ENCODE measurements at places on chromosomes 3 and 15.

DNA sequence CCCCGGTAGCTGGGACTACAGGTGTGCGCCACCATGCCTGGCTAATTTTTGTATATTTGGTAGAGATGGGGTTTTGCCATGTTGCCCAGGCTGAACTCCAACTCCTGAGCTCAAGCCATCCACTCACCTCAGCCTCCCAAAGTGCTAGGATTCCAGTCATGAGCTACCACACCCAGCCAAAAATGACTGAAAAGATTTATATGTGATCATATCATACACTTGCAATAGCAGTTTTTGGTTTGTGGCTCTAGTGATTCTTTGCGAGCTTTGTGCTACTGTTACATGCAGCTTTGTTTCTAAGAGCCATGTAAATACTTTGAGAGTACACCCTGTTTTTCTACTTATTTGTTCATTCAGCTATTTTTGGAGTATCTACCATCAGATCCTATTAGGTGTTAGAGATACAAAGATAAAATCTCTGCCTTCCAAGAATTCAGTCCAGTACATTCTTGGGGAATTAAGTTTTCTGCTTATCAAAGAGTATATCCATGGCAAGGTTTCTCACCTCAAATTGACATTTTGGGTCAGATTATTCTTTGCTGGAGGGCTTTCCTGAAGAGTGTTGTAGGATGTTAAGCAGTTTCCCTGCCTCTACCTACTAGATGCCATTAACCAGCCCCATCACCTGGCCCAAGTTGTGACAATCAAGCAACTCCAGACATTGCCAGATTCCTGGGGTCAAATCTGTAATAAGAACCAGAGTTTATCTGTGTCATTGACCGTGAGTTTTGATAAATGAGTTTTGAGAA is 15.0 kb downstream of the SNAP23 start:
- DNase-seq: no peak

DNA sequence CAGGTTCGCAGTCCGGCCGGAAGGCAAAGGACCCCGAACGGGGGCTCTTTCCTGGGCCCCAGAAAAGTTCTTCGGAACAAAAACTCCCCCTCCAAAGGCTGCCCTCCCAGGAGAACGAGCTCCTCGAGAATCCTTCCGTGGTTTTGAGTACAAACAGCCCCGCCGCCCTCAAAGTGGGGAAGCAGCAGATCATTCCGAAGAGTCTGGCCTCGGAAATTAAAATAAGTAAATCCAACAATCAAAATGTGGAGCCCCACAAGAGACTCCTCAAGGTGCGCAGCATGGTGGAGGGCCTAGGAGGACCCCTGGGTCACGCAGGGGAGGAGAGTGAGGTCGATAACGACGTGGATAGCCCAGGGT is 1.3 kb downstream of the ARHGEF26 start:
- DNase-seq: no peak

GRCh38 chr15:93562395-93563123 is 473.5 kb upstream of the RGMA start:
- no peak for DNase-seq

DNA sequence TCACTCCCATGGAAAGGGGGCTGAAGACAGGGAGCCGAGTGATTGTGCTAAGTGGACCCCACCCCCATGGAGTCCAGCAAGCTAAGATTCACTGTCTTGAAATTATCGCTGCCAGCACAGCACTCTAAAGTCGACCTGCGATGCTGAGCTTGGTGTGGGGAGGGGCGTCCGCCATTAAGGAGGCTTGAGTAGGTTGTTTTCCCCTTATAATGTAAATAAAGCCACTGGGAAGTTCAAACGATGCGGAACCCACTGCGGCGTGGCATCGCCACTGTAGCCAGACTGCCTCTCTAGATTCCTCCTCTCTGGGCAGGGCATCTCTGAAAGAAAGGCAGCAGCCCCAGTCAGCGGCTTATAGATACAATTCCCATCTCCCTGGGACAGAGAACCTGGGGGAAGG is 10.9 kb upstream of the SRGAP3 start:
- no peak for DNase-seq

DNA sequence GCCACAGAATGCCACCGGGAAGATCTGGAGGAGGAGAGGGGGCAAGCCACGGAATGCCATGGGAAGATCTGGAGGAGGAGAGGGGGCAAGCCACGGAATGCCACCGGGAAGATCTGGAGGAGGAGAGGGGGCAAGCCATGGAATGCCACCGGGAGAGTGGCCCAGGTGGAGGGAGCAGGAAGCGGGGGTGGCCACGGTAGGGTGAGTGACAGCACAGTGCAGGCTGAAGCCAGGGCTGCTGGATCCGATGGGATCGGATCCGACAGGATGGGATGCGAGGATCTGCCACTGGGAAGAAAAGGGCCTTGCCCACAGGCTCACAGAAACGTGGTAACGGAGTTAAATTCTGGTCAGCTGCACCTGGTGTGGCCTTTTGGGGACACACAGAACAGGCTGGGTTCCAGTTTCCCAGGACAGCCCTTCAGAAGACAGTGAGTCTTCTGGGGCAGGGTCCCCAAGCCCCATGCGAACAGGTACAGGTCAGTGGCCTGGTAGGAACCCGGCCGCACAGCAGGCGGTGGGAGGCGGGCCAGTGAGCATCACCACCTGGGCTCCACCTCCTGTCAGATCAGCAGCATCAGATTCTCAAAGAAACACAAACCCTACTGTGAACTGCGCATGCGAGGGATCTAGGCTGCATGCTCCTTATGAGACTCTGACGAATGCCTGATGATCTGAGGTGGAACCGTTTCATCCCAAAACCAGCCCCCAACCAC is 58.8 kb downstream of the XXYLT1 start:
- no peak for DNase-seq

DNA sequence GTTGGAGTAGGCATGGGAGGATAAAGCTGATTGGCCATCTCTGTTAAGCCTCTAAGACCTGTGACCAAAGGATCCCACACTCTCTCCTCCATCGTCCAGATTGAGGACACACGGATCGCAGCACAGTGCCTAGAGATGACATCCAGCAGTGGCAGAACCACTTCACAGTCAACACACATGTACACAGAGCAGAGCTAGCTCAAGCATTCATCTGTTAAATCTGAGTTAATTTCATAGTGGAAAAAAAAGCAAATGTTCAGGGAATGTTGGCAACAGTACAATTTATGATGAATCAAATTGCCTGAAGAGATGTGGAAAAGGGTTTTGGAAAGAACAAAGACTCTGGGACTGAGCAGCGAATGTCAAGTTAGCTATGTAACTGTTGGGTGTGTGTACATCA is 108.1 kb upstream of the PLAAT1 start:
- DNase-seq: no peak

DNA sequence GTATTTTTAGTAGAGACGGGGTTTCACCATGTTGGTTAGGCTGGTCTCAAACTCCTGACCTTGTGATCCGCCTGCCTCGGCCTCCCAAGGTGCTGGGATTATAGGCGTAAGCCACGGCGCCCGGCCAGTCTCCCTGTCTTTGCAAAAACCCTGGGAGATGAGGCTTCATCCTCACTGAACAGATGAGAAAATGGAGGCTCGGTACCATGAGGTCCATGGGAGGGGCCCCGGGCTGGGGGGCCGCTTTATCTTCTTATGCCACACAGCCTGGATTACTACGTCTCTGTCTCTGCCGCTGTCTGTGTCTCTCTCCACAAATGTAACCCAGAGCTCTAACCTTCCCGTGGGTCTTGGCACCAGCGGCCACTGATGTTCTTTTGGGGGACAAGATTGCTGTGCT is 39.1 kb downstream of the ABTB1 start:
- DNase-seq: no peak

DNA sequence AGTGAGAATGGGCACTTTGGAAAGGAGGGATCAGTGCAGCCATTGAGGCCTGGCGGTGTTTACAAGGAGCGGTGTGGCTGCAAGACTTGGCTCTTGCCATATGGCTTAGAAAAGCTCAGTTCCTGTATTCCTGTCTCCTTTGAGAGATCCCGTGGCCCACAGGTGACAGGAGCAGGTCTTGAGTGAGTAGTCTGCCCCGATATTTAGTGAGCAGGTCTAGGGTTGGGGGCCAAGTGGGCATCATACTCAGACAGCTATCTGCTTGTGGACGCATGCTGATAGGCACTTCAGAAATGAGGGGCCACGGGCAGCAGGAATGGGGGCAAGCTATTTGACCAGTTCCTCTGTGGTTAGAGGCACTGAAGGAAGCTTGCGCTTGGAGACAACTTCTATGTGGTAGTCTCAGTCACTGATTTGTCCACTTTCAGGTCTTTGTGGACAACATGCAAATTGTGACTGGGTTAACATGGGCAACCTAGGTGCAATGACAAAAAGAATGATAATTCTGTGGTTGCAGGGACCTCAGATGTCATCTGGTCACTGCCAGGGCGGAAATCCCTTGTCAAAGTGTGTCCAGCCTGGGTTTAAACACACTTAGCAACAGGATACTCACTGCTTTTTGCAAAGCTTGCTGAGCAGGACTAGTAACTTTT is 1.1 kb downstream of the TMED3 start:
- DNase-seq: no peak

DNA sequence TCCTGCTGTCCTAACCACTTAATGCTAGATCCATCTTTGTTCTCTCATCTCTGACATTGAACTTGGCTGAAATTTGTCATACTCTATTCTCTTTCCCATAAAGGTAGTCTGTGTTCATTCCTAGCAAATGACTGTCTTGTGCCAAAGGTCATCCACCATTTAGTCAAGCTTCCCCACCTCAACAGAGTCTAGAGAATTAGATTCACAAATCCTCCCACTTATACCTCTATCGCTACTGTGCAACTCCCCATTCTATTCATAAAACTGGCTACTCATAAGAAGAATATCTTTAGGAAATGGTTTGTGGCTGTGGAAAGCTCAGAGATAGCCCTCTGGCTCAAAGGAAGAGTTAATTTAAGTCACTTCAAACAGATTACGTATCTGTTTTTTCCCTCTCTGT is 59.7 kb upstream of the MBNL1 start:
- no peak for DNase-seq

- no peak for DNase-seq
Measured at GRCh38 chr3:13671482-13672233, 122.7 kb downstream of the FBLN2 start.

DNA sequence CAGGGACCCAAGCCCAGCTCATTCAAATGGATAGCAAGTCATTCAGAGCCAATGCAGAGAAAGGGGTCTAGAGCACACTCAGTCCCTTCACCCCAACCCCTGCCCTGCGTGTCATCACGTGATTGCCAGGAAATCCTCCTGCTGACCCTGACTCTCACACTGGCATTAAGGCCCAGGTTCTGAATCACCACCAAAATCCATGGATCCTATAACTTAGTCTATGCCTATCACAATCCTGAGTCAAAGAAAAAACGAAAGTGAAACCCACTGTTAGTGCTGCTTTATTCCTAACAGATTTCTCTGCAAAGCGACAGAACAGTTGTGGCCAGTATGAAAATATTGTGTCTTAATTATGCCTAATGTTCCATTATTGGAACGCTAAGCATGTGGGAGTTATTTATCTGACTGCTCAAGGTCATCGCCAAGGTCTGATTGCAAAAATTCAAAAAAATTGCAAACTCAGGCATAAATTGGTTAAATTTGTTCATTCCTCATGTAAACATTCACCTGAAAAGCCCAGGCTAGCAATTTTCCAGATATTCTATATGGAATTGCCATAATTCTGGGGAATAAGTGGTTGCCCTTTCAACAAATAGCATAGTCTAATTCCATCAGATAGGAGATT is 108.7 kb upstream of the EIF1B start:
- DNase-seq: no peak

DNA sequence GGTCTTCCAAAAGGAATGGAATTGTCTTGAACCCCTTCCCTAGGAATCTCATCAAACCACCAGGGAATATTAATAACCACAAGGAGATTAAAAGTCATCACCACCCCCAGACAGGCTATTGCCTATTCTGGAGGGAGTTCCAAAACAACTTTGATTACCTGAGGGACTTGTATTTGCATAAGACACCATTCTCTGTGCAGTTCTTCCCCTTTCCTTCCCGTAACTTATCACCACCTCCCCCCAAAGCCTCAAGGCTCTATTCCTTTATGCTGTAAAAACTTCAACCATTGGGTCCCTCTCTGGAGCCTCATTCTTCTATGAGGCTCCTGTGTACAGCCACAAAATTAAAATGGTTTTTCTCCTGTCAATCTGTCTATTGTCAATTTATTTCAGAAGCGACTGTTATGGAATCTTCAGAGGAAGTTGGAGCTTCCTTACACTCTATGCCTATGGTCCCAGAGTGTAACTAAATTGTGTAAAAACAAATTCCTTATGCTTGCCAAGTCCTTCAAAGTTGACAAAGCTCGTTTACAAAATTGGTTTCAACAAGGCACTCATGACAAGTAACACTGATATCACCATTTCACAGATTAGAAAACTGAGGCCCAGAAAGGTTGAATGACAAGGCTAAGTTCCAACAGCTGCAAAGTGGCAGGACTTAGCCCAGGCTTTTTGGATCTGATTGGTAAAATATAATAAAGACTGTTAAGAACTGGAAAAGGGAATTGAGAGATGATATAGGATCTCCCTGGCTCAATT is 68.3 kb upstream of the HERC1 start:
- DNase-seq: no peak

GRCh38 chr3:144341471-144341870 is 369.8 kb downstream of the DIPK2A start:
- DNase-seq: no peak

- no peak for DNase-seq
Measured at GRCh38 chr15:63605816-63606215, 8.6 kb downstream of the FBXL22 start.
